ENCODE measurements at places on chromosomes 3 and 15.

DNA sequence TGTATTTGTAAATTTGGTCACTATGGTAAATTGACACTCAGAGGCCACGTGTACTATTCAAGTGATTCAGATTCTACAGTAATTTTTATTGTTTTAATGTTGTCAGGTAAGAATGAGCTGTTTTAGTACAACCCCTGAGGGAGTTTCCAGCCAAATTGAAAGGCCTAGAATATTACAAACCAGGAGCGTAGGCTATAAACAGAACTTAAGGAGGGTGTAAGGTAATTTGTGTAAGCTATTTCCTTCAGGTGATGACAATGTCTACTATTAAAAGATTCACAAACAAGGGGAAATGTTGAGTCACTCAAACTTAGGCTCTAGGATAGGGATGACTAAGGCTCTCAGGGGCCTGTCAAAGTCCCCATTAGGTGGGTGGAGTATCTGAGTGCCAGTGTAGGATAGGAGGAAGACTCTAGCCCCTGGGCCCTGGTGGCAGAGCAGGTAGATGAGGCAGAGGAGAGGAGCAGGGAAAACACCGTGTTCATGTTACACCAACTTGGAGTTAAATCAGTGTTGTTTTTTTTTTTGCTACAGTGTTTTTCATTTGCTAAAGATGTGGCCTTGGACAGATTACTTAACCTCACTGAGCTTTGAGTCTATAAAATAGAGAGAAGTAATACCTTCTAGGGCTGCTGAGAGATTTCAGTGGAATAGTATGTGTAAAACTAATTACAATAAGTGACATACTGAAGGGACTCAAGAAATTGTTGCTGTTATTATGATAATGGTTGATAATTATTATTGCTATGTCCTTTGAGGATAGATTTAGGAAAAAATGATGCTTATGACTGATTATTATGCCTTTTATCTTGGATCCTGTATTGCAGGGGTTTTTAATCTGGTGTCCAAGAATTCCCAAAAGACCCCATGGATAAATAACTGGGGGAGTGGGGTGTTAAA lies 10.3 kb downstream of the TM4SF1 start:
- no peak for DNase-seq

DNA sequence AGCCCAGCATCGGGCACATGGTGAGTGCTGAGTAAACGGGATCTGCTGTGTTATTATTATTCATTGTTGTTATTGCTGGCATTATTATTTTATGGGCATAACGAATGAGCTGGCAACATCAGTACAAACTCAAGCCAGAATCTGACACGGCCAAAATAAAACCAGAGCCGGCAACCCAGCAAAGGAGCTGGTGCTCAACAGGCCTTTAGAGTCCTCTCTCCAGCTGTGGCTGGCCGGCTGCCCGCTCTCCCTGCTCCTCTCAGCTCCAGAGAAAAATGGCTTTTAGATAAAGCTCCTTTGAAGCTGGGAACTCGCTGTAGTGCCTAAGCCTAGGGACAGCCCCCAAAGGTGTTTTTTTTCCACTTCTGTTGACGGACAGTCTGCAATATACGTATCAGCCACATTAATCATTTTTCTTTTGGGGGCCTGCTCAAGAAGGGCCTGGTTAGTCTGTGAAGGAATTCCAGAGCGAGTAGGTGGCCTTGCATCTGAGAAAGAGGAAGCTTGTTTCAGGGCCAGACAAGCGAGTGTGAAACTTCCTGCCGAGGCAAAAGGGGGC lies 193.9 kb upstream of the UBE2E1 start:
- DNase-seq = peak; percentile 89

DNA sequence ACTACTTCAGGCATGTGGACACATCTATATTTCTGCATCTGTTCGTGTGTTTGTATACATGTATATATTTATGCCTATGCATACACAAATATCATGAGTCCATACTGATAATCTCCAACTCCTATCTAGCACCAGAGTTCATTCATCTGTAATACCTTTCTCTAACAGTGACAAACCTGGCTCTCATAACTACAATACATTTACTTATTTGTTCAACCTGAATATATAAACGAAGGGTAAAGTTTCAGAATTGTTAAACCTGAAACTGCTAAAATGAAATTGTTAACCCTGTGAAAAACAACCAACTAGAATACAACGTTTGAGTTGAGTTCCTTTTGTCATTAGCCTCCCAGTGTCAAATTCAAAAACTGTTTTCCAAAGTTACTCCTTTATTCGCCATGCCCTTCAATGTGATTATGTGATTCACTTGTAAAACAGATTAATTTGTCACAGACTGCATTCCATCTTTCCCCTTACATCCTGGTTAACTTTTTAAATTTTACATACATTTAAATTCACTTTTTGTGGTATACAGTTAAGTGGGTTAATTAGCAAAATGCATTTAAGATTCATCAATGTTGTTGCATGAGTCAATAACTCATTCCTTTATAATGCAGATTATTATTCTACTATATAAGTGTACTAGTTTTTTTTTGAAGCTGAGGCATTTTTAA lies 58.5 kb downstream of the PIK3R4 start:
- DNase-seq = no peak

- DNase-seq = no peak
These were observed 1.4 kb downstream of the CSK start for GRCh38 chr15:74783072-74783807.

DNA sequence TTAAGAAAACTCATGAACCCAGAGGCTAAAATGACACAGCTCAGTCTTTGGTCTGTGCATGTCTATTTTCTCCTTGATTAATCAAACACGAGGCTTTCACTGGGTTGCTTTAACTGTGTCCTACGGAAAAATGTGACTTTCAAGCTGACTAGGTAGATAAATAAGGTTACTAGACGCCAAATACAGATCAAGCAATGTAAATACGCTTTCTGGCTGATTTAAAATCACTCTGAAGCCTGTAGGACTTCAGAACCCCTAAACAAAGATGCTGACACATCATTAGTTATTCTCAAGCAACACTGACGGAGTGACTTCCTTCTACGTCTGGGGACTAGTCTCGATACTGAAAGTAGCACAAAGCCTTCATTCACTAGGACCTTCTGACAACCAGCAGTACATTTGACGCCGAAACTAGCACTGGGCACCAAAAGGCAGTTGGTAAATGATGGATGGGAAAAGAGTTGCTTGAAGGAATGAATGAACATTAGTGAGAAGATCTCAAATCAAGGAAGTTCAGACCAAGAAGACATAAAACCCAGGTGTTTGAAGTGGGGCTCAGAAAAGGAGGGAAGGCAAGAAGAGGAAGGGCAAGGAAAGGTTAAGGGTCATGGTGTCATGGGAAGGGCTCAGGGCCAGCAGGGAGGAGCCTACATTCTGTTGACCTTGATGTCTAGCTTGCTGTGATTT lies 67.1 kb upstream of the CDV3 start:
- DNase-seq = no peak

- peak; percentile 81 for DNase-seq
These were observed 792 bp downstream of the GABPB1 start for GRCh38 chr15:50353975-50354837.

DNA sequence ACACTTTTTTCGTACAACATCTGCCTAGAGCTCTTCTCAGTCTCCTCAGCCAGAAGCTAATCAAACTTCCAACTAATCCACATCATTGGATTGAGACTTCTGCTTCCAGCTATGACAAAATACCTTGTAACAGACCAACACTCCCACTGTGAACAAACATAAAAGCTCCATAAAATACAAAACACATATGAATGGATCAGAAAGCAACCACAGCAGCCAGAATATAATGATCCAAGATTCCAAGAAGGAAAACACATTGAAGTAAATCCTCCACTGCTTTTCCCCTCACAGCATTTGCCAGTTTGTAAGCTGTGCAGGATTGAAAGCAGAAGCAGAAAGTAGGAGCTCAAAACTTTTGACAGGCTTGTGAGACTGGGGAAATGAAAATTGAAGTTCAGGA lies 863.2 kb downstream of the TUSC7 start:
- DNase-seq = no peak

GRCh38 chr3:175270198-175270837 lies 411.2 kb downstream of the NAALADL2 start:
- no peak for DNase-seq

GRCh38 chr3:84175449-84175848 lies 783.3 kb upstream of the CADM2 start:
- DNase-seq = no peak

DNA sequence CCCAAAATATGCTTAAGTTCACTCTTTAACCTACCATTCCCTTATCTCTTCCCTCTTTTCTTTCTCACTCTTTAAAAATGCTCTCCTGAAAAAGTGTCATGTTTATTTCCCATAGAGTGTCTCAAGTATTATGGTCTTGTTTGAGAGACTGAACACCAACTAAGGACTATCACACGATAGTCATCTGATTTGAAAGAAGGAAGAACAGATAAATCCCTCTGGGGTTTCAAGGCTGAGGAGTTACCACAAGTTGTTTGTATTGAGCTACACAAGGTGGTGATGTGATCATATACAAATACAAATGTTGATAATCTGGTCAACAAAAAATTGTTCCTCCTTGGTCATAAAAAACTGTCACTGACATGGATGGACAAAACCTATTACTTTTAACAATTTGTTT lies 13.8 kb downstream of the MEIS2 start:
- DNase-seq = no peak

DNA sequence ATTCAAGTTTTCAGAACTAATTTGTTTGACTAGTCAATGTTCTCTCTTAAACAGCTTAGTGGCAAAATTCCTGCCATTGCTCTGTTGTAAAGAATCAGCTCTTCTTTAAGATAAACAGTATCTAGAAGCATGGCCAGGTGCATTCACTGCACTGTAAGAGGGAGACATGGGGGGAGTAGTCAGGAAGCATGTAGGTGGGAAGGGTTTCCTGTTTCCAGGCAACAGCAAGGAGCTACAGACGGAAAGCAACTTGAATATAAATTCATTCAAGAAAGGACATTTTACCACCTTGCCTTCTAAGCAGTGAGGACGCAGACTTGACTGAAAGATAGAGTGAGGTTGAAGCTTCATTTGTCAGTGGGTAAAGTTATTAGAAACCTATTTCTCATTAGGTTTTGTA lies 55.3 kb downstream of the BBX start:
- DNase-seq = no peak

GRCh38 chr3:44355362-44356033 lies 16.9 kb downstream of the TCAIM start:
- no peak for DNase-seq

- no peak for DNase-seq
These were observed 116.7 kb downstream of the STAC start for GRCh38 chr3:36496684-36497633.

DNA sequence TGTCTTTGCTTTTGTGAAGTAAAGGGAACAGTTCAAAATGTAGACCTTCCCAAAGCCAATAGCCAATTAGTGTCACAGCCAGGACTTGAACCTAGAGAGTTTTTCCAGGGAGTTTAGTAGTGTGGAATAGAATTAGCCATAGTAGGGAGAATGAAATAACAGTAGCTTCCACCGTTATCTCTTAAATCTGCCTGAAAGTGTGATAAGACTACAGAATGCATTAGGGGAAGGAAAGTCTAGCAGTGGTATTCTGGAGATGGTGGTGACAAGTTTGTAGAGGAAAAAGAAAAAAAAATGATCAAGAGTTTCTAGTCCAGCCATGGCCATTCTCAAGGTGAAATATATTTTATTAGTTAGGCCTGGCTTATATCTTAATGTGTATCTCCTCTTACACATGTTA lies 13.8 kb downstream of the ATP11B start:
- DNase-seq = no peak

DNA sequence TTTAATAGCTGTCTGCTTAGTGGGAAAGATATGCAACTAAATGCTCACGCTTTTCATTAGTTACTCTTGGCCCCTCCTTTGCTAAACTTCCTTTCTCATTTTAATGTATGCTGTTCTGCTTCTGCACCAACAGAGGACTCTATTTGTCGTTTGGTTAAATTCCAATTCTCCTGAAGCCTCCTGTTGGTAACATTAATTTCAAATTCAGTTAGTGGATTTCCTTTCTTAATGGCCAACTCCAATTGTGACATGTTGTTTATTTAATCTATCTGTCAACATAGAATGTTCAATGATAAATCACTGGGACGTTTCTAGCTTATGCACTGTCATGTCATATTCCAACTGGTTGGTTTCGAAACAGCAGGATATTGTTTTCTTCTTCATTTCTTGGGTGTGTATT lies 467.4 kb upstream of the BCHE start:
- DNase-seq = no peak

DNA sequence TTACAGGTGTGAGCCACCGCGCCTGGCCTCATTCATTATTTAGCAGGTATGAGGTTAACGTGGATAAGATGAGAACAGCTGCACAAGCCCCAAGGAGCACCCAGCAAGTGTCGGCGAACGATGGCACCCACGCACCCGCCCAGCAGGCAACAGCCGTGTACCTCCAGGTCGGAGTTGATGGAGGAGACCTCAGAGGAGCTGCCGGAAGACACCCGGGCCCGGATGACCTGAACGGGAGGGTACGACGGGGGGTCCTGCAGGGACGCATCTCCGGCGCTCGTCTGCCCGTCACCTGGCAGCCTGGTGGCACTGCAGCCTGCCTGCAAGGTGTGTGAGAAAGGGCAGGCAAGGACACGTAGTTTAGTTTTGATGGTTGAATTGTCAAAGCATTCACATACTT lies 29.1 kb downstream of the TMEM44 start:
- no peak for DNase-seq

- DNase-seq = peak; percentile 49
These were observed 114.8 kb downstream of the ADCY5 start for GRCh38 chr3:123334056-123334455.

DNA sequence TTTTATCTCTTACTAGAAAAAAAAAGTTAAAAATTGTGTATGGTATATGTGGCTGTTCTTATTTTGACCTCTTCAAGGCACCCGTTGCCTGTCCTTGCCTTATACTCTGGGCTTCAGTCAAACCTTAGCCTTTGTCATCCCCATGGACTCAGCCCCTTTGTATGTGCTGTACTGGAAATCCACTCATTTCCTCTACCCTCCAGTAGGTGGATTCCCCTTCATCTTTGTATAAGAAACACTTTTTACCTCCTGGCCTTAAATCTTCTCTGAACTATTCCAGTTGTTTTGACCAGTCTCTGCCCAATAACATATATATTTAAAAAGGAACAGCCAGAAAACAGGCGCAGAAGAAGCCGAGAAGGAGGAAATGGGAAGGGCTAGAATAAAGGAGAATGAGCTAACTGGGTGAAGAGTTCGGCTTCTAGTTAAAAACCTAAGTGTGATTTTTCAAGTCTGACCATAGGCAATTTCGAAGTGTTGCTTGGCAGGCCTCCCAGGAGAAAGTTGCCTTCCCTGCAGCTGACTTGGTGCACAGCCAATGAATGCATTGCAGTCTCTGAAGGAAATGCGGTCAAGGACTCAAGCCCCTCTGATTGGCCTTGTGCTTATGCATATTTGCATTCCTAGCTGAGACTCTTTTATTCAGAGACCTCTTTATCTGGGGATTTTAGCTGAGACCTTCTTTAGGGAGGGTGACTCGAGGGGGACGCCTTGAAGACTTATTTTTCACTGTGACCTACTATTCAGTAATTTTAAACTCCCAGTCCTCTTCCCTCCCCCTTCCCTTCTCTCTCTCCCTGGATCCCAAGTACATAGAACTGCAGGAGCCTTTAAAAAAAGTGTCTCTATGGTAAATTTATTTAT lies 277.4 kb downstream of the ROBO1 start:
- DNase-seq = no peak

All from aorta (tissue), 5 donors.